ENCODE measurements at places on chromosomes 5 and 9.

DNA sequence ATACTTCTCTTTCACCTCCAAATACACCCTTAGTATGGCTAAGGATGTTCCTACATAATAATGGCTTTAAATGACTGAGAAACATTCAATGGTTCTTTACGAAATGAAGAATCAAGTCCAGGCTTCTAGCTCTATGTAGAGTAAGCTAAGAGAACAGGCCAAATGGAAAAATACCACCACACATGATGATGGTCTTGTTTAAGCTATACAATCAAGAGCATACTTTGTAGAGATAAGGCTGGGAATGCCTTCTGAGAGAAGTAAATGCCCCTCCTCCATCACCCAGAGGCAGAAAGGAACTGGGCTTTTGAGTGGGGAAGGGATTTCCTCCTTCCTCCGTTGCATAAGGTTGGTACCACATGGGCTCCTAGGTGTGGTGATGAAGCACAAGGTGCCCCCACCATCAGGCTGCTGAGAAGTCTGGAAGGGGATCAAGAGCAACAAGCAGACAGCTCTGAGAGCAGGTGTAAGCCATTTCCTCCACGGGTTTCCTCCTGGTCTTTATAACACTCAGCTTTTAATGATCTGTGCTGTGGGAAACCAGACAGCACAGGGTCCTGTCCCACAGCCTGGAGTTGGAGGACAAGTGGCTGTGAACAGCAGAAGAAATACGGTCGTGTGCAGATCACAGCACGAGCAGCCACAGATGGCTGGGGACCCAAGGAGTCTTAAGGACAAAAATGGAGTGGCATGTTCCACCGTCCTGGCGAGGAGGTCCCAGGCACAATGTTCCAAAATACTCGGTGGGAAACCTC is 396.9 kb downstream of the CTNND2 start:
- no peak for DNase-seq

GRCh38 chr9:35962126-35962906 is 4.4 kb upstream of the OR2S2 start:
- no peak for DNase-seq

DNA sequence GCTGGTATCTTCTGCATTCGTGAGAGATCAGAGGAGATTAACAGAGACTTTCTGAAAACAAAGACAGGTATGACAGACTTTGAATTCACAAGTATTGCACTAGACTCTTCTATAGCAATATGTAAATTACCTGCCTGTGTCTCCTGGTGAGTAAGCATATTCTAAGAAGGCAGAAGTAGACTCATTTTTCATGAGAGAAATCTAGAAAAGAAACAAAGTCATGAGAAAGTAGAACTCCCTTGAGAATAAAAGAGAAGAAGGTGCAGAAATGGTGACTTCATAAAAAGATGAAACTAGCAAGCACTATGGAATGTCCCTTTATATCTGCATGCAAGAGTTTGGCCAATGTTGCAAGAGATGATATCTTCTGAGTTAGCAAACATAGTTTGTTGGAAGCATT is 419.8 kb downstream of the DMRT2 start:
- DNase-seq = no peak

DNA sequence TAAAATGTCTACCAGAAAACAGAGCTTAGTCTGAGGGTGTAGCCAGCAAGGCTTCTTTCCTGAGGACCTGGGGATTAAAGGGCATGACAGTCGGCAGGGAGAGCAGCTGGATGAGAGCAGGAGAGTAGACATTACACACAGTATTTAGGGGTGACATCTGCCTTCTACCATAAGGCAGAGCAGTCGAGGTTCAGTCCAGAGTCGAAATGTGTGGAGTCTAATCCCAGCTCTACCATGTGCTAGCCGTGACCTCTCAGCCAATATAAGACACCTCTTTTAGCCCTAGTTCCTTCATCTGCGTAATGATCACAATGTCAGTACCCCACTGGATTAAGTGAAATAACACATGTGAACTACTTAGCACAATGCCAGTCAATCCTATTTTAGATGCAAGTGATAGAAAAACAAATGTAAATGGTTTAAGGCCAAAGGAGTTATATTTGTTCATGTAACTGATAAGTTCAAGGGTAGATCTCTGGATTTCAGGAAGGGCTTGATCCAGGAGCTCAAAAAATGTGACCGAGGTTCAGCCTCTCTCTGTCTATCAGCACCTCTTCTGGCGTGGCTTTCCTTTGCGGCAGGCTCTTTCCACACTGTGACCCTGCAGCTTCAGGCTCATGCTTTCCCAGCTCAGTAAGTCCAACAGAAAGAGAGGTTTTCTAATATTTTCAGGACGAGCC is 16.2 kb upstream of the CPLX2 start:
- DNase-seq = no peak

DNA sequence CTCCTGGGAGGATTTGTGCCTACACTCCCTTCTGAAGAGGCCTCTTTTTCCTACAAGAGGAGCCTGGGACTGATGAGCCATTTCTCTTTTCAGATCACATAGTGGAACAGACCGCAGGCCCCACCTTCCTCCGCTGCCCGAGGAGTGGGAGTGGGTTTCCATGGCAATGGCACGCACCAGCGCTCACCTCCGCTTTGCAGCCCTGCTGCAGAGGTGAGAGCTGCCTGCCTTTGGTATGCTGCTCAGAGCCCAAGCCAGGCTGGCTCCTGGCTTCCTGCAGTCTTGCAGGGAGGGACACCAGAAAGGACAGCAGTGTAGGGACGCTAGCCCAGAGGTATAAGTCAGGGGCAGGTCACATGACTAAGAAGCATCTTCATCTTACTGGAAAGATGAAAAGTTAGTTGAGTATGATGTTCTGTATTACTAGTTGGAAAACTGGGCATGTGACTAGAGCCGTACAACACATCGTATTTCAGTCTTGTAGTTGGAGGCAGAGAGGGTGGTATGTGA is 12.4 kb downstream of the PTTG1 start:
- DNase-seq = peak; percentile 92

DNA sequence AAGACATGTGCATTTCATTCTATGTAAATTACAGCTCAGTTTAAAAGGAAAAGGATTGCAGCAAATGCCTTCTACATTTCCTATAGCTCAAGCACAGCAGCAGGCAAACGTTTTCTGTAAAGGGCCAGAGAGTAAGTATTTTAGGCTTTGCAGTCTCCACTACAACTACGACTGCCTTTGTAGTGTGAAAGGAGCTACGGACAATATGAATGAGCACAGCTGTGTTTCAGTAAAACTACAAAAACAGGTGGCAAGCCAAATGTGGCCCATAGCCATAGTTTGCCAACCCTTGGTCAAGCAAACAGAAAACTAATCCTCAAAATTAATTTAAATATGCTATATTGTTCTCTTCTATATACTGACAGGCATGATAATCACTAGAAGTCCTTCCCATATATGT is 7.2 kb downstream of the PTBP3 start:
- no peak for DNase-seq

DNA sequence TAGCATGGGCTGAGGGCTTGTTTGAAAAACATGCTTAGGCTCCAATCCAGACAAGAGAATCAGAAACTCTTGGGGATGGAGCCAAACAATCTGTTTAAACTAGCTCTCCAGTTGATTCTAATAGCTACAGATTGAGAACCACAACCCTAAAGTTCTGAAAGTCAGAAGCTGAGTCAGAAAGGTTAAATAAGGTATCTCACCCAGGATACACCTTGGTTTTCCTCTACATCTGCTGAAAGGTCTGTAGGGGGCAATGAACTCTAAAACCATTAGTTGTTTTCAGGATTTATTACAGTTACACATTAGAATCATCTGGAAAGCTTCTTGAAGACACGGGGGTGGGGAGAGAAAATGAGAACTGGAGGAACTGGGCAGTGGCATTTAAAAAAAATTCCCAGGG is 5.7 kb downstream of the GFM2 start:
- DNase-seq = no peak

- peak; percentile 21 for DNase-seq
Measured at GRCh38 chr5:63164838-63165535, 586.4 kb downstream of the LRRC70 start.

DNA sequence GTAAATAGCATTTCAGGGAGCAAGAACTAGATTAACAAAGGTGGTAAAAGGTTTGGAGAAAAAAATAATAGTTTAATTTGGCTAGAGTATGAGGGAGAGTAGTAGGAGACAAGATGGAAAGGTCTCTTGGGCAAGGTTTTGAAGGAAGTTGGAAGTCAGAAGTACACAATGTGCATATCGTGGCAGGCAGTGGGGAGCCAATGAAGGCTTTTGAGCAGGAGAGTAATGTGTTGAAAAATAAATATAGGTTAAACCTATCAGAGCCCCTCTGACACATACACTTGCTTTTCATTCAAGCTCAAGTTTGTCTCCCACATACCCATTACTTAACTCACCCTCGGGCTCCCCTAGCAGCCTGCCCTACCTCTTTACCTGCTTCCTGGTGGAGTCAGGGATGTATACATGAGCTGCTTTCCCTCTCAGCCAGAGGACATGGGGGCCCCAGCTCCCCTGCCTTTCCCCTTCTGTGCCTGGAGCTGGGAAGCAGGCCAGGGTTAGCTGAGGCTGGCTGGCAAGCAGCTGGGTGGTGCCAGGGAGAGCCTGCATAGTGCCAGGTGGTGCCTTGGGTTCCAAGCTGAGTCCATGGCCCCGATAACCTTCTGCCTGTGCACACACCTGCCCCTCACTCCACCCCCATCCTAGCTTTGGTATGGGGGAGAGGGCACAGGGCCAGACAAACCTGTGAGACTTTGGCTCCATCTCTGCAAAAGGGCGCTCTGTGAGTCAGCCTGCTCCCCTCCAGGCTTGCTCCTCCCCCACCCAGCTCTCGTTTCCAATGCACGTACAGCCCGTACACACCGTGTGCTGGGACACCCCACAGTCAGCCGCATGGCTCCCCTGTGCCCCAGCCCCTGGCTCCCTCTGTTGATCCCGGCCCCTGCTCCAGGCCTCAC is at the start of gene CA9:
Gene CA9, plus strand, starts transcription at position 797 of the 893 bp plus-strand sequence. Its CDS starts 32 bp downstream, at position 829.
- peak; percentile 57 for DNase-seq

GRCh38 chr5:174790906-174791305 is 66.5 kb downstream of the MSX2 start:
- no peak for DNase-seq

DNA sequence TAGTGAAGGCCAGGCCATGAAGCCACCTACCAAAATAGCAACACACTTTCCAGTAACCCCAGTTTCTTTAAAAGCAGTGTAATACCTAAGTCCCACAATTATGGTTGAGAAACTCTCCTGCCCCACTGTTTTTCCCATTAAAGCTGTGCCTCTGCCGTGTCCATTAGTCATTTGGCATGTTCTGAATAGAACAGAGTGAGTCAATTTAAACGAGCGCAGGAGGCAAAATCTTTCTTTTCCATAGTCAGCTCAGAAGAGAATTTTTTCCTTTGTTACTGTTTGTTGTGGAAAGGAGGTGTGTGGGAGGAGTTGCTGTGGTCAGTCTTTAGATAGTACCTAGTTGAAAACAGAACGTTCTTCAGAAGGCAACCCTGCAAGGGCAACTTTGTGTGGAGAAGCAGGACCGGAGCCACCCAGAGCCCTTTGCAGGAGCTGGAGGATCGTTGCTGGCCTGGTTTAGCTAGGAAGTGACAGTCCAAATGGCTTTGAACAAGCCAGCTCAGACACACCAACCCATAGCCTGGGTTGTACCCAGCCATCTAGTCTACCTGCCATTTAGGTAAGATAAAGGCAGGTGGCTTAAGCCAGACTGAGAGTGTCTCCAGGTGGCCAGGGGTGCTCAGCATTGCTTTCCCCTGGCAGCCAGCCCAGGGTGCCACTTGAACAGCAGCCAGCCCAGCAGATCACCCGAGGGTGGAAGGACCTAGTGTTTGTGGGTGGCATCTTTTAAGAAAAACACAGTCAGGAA is 30.4 kb downstream of the GADD45G start:
- DNase-seq = no peak

- no peak for DNase-seq
Measured at GRCh38 chr5:56861893-56862485, 46.6 kb downstream of the MAP3K1 start.

DNA sequence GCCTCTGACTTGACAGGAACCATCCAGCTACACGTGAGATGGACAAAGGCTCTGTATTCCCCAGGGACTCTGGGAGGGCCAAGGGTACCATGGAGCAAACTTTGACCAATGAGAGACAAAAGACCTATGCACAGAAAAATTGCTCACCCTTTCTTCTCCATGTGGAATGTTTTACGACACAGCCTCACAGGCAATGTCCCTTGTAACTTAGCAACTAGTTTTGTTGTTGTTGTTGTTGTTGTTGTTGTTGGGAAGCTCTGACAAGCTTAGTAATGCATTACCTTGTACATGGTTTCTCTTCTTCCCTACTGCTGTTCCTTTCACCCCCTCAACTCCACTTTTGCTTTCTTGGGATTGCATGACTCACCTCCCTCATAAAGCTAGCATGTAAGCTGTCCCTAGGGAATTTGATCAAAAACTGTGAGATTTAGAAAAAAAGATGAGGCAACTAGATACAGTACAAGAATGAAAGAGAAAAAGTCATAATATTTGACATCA is 550.9 kb downstream of the RAB3C start:
- no peak for DNase-seq

DNA sequence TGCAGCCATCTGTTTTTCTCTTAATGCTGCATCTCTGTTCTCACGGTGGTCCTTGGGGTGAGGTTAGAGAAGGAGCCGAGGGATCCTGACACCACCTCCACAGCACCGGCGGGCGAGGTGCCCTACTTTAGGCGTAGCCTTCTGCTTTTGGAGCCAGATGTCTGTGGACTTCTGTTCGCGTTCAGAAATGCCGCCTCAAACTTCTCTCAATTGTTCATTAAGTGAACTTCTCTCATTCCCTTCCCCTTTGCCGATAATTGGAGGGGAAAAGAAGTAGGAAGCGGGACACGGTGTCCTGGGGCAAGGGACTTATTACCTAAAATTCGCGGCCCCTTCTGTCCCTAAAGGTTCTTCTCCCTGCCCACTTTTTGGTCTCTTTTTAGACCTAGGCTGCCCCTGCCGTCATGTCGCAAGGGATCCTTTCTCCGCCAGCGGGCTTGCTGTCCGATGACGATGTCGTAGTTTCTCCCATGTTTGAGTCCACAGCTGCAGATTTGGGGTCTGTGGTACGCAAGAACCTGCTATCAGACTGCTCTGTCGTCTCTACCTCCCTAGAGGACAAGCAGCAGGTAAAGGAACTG is 455 bp downstream of the KIF20A start:
- DNase-seq = no peak

DNA sequence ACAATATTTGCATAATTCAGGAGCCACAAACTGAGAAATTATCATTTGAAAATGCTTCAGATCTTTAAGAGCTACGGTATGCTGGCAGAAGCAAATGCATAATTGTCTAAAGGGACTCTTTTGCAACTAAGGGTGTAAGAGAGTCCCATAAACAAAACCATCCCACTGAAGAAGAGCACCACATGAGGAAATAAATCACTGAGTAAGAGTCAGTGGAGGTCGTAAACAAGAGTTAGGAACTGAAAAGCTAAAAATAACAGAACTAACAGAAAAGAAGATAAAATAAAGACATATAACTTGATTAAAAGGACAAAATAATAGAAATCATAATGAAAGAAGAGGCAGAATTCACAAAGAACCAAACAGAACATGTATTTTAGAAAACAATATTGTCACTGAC is 3.5 kb upstream of the SMC2 start:
- no peak for DNase-seq
